Psoas muscle (tissue), 8 donors: ENCODE measurements at places on chromosomes 6 and 20. TPM values are rescaled to one million over a fixed set of nuclear protein-coding genes. Genes with fewer than 3 reads are reported as not detected.
A peak's percentile ranks its signal among the peaks of the same experiment; 100 is the strongest.

HSPA1A gene
- 572 TPM for total RNA-seq

SSTR4 gene
- not detected for total RNA-seq

IMPG1 gene
- total RNA-seq: not detected

AVP gene
- total RNA-seq: not detected

HLA-DRA gene
- total RNA-seq: 90.0 TPM

BTBD3 gene
- 23.7 TPM for total RNA-seq

FRK gene
- 1.6 TPM for total RNA-seq

NT5E gene
- total RNA-seq: 3.5 TPM

EGFL8 gene
- 7.0 TPM for total RNA-seq

CNKSR3 gene
- total RNA-seq: 2.3 TPM

C6orf15 gene
- not detected for total RNA-seq

LY6G5C gene
- total RNA-seq: 2.5 TPM

GRCh38 chr6:5278047-5278446 lies 16.7 kb downstream of the FARS2 start:
- DNase-seq: no peak

DNA sequence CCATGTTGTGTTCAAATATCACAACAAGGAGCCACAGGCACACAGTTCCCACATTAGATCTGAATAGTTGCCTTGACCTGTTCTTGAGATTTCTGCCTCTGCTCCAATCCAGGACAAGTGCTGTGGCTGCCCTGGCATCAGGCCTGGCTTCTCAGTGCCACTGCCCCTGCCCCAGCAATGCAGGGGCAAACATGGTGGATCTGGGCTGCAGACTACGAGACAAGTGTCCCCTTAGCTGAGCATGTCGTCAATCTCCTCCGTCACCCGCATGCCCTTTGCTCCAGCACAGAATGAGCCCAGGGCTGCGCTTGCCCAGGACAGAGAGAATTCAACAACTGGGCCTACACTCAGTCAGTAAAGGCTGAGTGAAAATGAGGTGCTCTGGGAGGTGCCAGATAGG lies 201.6 kb downstream of the SYNDIG1 start:
- no peak for DNase-seq

DNA sequence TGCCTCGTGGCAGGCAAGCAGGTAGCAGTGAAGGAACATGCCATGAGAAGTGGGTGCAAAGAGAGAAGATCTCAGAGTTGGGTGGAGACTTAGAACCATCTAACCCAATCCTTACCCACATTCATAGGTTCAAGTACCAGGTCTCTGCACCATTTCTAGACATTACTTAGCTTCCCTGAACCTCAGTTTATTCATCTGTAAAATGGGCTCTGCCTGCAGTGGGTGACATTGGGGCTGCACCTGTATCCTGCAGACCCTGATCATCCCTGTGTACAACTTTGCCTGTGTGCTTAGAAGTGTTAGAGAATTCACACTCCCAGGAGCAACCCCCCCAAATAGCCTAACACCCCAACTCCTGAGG lies 42.7 kb downstream of the SNX5 start:
- no peak for DNase-seq

DNA sequence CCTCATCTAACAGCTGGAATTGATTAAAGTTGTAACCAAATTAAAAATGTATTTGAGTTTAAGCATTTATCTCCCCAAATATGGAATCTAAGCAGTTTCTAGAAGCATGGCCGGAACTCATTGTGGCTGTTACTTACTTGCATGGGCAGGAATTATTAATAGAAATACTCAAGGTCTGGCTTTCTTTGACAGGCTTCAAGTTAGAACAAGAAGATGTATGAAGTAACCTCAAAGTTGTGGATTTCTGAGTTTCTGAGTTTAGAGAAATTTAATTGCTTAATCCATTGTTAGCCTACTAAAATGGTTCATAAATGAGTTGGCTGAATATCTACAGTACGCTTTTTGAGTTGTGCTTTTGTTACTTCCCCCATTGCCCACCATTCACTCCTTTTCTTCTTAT lies 7.7 kb downstream of the CARMIL1 start:
- DNase-seq: no peak

- DNase-seq: no peak
Measured at GRCh38 chr6:3473773-3474172, 16.9 kb upstream of the SLC22A23 start.

GRCh38 chr20:56447227-56447626 lies 21.2 kb upstream of the RTF2 start:
- DNase-seq: no peak

DNA sequence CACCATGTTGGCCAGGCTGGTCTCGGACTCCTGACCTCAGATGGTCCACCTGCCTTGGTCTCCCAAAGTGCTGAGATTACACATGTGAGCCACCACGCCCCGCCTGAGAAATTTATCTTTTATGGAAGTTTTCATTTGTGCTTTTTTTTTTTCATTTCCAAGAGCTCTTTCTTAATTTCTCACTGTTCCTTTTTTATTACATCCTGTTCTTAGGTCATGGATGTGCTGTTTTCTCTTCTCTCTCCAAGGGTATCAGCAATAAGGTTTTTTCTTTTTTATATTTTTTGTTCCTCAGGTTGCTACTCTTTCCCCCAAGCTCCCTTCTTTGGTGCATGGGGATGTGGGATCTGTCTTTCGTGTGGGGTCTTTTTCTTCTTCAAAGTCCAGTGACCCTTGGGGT lies 21.2 kb upstream of the LSM14B start:
- no peak for DNase-seq

DNA sequence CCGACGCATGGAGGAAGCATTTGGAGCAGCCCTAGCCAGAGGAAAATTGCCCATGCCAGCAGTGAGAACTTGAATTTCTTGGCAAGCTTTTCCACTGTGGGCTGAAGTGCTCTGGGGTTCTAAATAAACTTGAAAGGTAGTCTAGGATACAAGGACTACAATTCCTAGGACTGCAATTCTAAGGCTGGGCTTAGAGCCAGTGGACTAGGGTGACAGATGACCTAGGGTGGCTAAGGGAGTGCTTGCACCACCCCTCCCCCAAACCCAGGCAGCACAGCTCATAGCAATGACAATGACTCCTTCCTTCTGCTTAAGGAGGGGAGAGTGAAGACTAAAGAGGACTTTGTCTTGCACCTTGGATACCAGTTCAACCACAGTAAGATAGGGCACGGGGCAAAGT lies 122.3 kb downstream of the THBS2 start:
- DNase-seq: no peak

DNA sequence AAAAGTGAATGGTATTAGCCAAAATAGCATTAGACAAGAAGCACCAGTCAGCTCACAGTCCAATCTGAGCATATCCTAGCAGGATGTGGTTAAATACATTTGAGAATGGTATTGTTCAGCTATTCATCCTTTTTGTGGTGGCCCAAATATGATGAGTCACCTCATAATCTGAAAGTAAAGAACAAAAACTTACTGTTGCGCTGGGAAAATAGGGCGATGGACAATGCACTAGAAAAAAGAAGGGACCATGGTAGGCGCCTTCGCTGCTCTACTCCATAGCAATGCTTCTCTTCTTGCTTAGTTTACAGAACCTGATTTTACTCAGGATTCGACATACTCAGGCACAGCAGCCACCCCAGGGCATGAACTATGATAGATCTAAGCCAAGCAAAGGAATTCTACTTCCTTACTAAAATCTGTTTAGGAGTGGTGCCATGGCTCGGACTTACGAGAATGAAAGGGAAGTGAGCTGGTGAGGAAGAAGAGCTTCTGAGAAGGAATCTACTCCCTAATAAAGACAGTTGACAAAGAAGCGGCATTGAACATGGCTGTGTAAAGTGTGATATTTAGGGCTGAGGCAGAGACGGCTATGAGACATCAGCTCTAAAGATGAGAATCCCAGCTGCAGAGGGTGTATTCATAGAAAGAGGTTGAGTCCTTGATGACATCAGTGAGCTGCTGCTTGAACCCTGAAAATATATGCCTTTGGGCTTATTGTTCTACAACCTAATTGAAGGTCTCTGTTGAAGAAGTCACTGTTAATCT lies 16.6 kb upstream of the FBXO9 start:
- no peak for DNase-seq

GRCh38 chr6:16355699-16356446 lies 117.5 kb downstream of the GMPR start:
- DNase-seq: no peak

DNA sequence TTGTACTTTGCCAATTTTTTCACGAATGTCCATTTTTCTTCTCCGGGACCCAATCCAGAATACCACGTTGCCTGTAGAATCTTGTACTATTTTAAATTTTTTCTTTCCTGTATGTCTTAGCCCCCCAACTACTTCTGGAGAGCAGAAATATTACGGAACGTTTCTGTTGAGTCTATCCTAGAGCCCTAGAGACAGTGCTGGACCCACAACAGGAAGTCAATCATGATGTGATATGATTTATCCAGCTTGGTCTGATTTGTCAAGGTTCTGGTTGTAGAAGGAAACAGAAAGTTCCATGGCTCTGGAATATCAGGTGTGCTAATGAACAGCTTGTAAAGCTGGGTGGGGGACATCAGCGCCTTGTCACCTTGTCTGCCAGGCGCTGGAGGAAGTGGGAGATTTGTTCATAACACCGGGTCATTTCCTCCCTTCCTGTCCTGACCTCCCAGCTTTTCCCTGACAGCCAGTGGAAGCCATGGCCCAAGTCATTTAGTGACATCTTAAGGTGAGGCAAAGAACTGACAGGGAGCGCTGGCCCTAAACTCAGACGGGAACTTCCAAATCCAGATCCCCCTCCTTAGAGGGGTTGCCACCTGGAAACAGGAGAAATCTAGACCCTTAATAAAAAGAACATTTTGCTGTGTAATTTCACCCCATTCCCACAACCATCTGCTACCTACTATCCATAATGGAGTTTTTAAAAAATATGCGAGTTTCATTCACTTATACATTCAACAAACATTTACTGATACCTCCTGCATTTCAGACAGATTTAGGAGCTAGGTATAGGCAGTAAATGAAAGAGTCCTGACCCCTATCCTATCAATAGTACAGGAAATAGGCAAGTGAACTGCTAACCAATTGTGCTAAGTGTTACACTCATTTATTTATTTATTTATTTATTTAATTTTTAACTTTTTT lies 130.5 kb downstream of the ZFP64 start:
- no peak for DNase-seq

DNA sequence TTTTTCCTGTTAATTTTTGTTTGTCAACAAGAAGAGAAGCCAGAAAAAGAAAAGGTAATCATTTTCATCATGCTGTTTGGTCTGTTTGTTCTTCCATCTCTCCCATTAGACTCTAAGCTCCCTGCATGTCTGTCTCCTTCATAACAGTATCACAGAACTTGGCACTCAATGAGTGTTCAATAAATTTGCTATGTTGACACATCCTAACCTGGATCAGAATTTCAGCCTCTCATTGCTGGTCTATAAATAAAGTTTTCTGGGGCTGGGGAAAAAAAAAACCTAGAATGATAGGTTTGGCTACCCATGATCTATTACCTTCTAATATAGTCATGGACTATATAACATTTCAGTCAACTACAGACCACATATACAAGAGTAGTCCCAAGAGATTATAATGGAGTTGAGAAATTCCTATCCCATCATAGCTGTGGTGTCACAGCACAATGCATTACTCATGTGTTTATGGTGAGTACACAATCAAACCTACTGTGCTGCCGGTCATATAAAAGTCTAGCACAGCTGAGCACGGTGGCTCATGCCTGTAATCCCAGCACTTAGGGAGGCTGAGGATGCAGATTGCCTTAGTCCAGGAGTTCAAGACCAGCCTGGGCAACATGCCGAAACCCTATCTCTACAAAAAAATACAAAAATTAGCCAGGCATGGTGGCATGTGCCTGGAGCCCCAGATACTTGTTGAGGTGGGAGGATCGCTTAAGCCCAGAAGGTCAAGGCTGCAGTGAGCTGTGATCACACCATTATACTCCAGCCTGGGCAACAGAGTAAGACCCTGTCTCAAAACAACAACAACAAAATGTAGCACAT lies 5.9 kb downstream of the NUDT3 start:
- no peak for DNase-seq

DNA sequence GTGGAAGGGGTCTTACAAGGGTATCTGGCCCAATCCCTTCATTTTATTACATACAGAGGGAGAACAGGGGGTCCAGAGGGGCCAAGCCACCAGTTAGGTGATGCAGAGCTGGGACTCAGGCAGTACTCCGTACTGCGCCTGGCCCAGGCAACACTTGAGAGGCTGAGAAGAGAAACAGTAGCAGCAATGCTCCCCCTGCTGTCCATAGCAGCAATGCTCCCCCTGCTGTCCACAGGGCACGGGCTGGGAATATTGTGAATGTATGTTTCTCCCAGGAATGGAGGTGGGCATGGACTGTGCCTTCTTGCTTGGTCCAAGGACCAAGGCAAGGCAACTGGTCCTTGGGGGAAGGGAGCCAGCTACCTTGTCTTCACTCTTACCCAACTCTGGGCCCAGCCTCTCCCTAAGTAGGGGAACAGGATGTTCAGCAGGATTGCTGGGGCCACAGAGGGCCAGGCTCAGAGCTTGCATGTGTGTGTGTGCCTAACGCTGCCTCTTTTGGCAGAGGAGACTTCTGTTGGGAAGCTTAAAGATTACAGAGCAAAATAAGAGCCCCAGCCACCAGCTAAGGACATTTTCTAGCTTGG lies 14.8 kb upstream of the FAM83C start:
- DNase-seq: peak; percentile 80

DNA sequence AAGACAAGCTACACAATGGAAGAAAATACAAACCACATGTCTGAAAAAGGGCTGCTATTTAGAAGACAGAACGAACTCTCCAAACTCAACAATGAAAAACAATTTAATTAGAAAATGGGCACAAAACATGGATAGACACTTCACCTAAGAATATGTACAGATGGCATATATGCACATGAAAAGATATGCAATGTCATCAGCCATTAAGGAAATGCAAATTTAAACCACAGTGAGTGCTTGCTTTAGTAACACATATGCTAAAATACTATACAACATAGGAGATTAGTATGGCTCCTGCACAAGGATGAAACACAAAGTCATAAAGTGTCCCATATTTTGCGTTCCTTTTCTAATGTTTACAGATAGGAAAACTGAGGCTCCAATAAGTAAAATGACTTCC lies 60.4 kb upstream of the FAM83B start:
- no peak for DNase-seq
